ENCODE measurements at places on chromosomes 11 and 22.

GRCh38 chr11:124898711-124899110 is 1.0 kb upstream of the ROBO4 start:
- DNase-seq, result no peak

- DNase-seq, result no peak
Observed at GRCh38 chr11:118155776-118156530, 3.3 kb upstream of the SCN4B start.

DNA sequence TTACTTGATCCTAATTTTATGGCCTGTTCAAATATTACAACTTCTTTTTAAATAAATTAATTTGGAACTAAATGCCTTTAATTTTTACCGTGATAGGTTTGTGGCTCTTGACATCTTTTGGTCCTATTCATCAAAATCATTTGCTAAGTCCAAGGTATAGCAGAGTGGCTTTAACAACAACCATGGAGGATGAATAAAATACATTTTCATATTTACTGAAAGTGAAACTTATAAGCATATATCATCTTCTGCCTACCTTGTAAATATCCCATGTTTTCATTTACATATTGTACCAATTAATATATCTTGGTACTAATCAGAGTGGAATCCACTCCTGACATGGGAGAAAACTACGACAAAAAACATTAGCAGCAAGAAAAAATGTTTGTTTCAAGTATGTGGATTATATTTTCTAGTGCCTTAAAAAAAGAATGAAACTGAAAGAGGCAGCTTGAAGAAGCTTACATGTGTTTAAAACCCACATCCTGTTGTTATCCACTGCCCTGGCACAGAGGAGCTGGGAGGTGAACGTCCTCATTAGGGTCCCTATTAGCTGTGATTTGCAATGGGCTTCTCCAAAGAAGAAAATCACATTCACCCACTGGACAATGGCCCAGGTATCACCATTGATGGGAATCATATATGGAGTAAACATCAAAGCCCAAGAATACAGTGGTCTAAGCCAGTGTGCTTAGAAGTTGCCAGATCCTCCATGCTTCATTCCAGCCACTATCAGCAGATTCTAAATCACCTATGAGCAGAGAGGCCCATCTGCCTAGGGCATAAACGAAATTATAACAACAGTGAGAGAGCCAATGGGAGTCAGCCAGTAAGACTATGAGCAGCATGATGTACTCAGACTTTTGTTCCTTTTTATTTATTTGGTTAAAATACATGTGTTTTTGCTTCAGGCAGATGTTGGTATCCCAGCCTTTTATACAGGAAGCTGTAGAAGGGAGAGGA is 84.7 kb downstream of the MAML2 start:
- no peak for DNase-seq

GRCh38 chr22:40766956-40767355 is 52.2 kb downstream of the SLC25A17 start:
- no peak for DNase-seq

- DNase-seq, result no peak
Observed at GRCh38 chr11:68120273-68121066, 718 bp downstream of the CHKA start.

DNA sequence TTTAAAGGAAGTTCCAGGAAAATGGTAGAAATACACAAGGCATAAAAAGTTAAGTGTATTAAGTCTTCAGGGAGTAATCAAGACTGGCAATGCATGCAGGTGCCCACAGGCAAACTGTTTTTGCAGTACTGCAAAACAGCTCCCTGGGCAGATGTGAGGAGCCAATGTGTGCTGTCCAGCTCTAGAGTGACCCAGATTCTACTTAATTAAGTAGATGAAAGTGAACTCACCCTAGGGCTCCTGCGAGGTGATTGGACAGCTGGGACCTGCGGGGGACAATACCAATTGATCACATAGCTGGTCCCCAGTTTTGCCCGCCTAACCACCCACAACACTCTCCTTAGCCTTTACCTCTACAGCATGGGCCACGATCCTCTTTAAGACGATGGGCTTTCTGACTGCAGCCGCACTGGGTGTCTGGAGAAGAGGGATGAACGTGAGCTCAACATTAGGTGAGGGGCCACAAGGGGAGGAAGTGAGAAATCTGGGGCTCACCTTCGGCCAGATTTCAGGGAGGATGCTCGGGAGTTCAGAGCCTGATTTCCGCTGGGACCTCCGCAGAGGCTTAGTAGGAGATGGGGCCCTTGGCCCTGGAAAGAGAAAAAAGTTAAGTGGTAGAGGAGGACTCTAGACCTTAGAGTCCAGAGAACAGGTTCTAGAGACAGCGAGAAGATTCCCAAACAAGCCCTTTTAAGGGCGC is 556 bp downstream of the CDCA5 start:
- no peak for DNase-seq

DNA sequence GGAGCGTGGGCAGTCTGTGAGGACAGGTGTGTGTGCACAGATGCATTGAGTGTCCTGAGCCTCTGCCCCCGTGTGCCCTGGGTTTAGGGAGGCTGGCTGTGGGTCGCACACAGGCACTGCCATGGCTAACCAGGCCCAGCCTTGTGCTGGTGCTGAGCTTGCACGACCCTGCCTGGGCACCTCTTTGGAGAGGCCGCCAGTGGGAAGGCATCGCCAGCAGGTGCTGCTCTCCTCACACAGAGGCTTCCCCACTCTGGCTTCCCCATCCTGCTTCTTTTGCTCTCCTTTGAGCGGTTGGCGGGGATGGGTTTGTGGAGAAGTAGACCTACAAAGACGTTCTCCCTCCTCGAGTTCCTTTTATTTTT is 4.1 kb downstream of the WNT7B start:
- no peak for DNase-seq

- DNase-seq, result no peak
Observed at GRCh38 chr11:19988598-19988997, 171.7 kb downstream of the DBX1 start.

DNA sequence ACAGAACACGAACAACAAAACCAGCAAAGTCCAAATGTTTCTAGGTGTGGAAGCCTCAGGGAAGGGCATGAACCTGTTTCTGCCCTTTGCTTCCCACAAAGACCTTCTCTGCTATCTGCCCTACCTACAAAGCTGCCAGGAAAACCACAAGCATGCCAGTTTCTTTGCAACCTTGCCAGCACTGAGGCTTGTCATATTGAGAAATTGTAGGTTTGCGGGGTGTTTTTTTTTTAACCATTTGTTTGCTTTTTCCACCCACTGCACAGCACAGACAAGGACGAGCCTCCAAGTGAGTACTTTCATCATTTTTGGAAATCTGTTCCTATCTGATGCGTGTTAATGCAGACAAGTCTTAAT is 12.8 kb downstream of the PARVG start:
- no peak for DNase-seq

GRCh38 chr11:103552086-103552485 is 442.9 kb downstream of the DYNC2H1 start:
- DNase-seq, result no peak

DNA sequence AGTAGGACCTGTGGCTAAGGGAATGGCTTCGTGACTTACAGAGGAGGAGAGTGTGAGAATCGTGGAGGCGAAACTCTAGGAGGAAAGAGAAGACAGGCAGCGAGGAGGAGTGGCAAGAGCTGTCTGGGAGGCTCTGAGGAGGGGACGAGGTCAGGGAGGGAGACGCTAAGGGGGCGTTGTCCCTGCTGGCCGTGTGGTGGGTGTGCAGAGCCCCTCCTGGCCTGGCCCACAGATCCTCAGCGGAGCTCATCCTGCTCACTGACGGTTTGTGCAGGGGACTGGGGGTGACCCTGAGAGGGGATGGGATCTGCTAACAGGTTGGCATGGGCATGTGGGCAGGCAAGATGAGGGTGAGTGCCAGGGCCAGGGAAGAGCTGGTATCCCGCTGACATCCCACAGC is 56.5 kb upstream of the PRR5 start:
- DNase-seq, result no peak

DNA sequence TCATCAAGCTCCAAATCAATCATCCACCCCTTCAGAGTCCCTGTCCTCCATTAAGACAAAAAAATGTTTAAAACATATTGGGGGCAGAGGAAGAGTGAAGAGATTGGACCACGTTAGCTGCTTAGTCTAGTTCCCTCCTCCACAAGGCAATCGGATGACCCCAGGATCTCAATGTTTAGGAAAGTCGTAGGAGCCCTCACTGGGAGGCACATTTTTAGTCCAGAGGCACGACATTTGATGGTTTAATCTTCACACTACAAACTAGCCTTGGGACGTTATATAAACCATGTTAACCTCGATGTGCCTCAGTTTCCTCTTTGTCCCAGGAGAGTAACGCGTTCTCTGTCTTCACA is 588 bp upstream of the FAT3 start:
- no peak for DNase-seq

GRCh38 chr22:42418811-42419242 is 13.4 kb downstream of the NFAM1 start:
- no peak for DNase-seq

- DNase-seq, result no peak
Observed at GRCh38 chr22:19036523-19037273, 85.5 kb downstream of the DGCR2 start.

DNA sequence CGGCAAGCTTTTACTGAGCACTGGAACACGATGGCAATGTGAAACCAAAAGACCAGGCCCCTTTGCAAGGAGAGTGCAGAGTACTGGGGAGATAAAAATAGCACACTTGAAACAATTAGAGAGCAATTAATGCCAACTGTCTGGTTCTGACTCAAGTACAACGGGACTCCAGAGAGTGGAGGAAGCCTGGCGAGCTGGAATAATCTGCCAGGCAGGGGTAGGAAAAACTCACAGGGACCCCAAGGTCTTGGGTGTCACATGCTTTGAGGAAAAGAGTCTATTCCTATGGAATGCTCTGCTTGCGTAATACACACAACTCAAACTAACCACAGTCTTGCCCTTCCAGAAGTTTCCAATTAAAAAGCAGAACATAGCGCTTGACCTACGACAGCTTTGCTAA is 113.0 kb upstream of the CLMP start:
- DNase-seq, result no peak

GRCh38 chr11:59669611-59670009 is 773 bp upstream of the PATL1 start:
- DNase-seq, result peak; percentile 2

DNA sequence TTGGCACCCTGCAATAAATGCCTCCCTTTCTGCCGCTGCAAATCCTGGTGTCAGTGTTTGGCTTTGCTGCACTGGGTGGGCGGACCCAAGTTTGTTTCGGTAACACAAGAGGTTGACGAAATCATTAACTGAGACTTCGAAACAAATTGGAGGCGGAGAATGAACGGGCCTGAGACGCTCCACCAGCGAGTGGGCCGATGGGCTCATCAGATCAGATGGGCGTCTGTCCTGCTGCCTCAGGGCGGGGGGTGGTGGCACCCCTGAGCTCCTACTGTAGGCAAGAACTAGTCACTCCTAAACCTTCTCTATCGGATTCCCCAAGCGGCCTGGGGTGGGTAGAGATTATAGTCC is 918 bp upstream of the CAPN5 start:
- DNase-seq, result no peak
